Fibroblast of skin of back (primary cell): ENCODE measurements at places on chromosomes 3 and 15.

- DNase-seq, result peak; percentile 98
These were observed 10.6 kb upstream of the CCDC80 start for GRCh38 chr3:112651516-112651915.

- no peak for DNase-seq
These were observed 45.8 kb upstream of the DYNC1LI1 start for GRCh38 chr3:32616267-32616962.

DNA sequence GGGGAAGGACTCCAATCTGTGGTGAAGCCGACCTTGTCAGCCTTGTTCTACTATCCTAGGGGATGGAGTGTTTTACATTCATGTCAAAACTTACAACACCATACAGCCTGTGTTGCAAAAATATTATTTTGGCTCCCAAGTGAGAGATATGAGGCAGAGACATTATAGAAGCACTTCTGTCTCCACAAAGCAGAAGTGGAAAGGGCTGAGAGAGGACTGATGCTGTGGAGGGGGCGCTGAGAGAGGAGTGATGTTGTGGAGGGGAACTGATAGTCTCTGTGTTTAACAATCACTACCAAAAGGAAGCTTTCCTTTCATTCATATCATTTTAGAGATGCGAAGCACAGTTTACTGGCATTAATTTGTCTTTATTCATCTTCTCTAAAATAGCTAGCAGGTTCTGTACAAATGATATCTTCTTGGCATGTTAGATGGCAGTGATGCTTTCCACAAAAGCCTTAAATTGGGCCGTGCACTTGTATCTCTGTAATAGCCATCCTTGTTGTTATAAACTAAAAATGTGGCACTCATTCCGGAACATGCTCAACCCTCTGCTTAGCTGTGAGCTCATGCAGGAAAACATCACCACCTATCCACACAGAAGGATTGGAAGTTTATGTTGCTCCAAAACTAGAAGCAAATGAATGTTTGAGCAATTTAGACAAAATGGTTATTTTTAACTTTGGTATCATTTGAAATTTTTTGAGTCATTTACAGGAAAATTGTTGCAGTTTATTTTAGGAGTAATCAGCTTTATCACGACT is 134.6 kb upstream of the TP63 start:
- no peak for DNase-seq

DNA sequence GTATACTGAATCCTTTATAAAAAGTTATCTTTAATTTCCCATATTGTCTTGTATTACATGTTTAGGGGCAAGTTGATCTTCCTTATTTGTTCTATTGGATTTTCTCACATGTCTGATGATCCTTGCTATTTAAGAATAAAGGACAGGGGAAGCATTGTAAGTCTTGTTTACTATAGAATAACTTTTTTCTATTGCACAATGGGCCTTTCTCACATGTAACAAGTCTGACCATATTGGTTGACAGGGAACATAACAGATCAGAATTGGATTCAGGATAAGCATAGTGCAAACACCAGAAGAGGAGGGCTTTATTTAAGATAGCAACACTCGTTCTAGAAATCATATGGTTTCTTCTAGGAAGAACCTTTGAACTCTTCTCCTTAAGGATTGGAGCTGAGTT is 257.9 kb upstream of the RBMS3 start:
- DNase-seq, result no peak

- peak; percentile 74 for DNase-seq
These were observed 2.3 kb upstream of the FAM43A start for GRCh38 chr3:194683380-194683779.

DNA sequence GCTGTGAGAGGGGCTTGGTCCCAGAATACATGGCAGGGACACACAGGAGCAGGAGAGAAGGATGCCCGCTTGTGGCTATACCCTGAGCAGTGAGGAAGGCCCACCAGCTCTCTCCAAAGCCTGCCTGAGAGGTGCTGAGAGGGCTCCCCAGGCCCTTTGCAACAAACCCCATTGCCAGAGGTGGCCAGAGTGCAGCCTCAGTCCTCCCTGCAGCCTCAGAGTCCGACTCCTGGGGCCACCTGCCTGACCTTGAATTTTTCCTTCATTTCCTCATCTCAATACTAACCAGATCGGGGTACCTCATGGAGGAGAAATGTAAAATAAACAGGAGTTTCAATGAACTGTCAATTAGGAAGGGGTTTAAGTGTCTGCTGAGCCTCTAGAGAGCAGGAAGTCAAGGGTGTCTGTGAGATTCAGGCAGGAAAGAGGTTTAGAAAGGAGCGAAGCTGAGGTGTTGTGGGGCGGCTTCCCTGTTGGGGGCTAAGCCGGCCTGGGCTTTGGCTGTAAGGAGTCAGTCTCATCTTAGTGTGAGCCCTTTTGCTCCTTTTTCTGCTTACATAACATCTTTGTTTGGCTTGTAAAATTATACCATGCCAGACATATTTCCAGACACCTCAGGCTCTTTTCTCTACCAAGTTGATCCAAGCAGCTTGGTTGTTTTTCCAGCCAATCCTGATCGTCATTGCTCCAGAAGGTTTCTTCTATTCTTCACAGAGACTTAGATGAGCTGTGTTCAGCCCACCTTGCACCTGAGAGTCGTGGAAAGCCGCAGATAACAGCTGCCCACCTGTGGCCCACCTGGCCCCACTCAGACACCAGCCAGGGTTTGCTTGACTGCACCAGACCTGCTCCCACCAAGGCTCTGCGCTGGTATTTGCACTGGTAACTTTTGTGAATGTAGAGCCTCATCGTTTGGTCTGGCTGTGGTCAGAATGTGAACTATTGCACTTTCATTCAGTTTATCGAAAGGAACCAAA is 36.7 kb downstream of the CMTM7 start:
- DNase-seq, result no peak

DNA sequence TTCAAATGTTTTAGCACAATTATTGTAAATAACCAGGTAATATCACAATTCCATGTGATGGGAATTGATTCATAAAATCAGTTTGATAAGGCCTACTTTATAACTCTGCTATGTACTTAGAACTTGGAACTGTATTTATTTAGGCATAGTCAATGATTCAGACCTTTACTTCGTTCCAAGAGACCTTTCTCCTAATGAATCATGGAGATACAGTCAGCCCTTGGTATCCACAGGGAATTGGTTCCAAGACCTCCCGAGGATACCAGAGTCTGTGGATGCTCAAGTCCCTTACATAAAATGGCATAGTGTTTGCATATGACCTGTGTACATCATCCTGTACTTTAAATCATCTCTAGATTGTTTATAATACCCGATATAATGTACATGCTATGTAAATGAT is 60.8 kb upstream of the UMPS start:
- peak; percentile 94 for DNase-seq

DNA sequence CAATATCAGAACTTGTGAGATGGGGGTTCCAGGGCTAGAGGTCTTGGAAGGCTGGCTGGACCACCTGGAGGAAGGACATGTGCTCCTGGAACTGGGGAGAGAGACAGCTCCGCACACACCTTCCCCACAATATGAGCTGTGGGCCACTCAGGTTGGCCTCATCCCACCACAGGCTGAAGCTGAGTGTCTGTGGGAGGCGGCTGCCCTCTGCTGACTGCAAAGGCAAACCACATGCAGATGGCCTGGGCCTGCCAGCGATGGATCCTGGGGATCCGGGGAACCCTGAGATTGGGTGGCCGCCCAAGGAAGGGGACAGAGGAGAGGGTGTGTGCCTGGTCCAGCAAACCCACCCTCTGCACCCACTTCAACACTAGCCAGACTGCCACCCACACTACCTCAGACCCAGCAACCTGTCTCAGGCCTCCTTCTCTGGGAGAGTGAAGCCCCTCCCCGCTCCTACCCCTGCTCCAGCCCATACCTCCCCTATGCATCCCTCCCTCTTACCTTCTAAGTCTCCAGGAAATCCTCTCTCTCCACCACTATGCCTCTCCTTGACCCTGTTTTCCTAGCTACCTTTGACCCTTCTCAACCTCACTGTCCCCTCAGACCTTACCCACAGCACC is 44.8 kb downstream of the CYP11A1 start:
- peak; percentile 52 for DNase-seq

DNA sequence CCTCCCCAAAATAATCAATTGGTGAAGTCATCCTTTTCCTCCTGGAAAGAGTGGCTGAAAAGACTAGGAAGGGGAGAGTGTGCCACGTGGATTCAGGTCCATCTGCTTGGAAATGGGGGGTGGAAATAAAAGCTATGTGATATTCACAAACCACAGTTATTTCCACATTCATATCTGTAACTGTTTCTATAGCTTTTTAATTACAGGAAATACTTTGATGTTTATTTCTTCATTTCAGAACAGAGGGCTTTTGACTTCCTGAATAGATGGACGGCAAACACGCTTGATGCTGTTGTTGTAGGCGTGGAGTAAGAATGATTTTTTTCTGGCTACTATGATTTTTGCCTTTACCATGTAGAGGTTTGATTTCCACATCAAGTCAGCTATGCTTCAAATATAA is 10.1 kb downstream of the AADACL2 start:
- DNase-seq, result no peak

DNA sequence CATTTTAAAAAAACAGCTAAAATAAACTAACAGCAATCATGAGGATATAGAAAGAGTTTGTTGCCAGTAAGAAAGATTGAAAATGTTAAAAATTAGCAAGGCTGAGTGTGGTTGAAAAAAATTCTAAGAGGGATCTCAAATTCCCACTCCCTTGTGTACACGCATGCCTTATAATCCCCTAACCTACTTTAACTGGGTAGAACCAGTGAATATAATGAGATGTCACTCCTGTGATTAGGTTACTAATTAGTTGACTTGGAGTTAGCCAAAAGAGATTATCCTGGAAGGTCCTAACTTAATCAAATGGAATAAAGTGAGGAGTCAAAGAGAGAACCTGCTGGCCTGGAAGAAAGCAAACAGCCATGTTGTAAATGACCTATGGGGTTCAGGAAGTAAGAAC is 286.0 kb upstream of the TGFBR2 start:
- DNase-seq, result no peak

DNA sequence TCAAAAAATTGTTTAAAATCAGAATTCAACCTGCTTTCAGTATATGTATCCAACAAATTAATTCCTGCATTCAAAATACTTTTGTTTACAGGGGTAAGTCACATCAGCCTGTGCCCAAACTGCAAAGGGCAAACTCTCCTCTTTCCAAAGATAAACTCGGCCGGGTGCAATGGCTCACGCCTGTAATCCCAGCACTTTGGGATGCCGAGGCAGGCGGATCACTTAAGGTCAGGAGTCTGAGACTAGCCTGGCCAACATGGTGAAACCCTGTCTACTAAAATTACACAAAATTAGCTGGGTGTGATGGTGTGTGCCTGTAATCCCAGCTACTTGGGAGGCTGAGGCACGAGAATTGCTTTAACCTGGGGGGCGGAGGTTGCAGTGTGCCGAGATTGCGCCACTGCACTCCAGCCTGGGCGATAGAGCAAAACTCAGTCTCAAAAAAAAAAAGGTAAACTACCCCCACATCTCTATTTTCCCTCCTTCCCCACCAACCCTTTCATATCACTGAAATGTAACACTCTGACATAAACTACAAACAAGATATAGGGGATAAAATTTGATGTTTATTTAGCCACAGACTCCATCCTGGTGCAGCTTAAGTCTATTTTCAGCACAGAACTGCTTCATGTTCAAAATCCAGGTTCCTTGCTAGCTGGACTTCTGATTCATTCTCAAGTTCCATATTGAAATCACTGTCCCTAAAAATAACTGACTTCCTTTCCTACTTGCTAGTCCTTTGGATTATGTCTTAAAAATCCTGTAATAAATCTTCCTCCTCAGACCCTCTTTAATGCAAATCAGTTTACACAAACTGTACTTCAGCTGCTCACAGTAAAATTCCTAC is 15.4 kb downstream of the UBP1 start:
- no peak for DNase-seq

- peak; percentile 37 for DNase-seq
These were observed 66.4 kb upstream of the CCNL1 start for GRCh38 chr3:157226173-157226847.
